ENCODE measurements at places on chromosomes 5 and 9. TPM values are rescaled to one million over a fixed set of nuclear protein-coding genes. Genes with fewer than 3 reads are reported as not detected.

The RMND5B gene
- total RNA-seq = 39.1 TPM

The FOXD4L3 gene
- total RNA-seq = not detected

The DEPDC1B gene
- total RNA-seq = 5.3 TPM

The TMEM215 gene
- total RNA-seq = 0.06 TPM

GRCh38 chr9:33227008-33227398, 13.0 kb upstream of the SPINK4 start:
- DNase-seq = no peak

GRCh38 chr5:82862711-82863110, 214.5 kb downstream of the TMEM167A start:
- DNase-seq = no peak

- DNase-seq = no peak
Observed at GRCh38 chr5:53446908-53447307, 33.5 kb upstream of the FST start.

GRCh38 chr5:88094403-88094802, 174.2 kb downstream of the TMEM161B start:
- DNase-seq = no peak

DNA sequence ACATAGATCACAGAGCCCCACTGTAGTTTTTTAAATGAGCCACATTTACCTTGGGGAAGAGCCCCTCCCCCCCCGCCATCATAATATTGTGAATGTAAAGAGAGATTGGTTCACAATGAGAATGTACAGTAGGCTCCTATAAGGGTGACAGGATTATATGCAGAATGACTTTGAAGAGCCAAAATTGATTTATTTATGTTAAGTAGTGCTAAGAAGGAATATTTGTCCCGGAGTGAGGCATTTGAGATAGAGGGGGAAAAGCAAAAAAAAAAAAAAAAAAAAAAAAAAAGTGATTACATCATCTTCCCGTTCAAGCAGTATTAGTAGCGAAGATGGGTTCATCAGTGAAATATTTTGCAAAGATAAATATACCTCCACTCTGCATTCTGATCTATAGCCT, 73.9 kb downstream of the PIK3R1 start:
- DNase-seq = no peak

DNA sequence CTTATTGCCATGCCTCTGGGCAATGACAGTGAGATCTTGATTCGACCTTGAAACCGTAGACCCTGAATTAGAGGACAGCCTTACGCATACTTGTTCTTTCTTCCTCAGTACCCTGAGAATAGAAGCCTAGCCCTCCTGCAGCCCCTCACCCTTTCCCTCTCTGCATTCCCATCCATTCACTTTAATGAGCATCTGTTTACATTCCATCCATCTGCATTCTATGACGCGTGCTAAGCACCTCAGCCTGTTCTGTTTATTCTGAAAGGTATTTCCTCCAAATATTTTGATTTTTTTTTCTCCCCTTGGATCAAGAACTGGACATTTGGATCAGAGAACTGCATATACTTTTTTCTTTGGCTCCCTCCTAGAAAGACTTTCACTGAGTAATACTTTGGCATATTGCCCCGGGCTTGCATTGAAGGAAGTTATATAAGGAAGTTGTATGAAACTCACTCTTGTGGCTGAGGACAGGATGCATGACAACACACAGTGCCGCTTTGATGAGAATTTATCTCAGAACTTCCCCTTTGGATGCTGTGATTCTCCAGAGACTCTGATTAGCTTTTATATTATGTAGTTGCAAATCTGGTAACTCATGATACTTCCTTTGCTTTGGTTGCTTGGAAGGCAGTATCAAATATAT, 15.7 kb downstream of the TMEM8B start:
- DNase-seq = peak; percentile 49

DNA sequence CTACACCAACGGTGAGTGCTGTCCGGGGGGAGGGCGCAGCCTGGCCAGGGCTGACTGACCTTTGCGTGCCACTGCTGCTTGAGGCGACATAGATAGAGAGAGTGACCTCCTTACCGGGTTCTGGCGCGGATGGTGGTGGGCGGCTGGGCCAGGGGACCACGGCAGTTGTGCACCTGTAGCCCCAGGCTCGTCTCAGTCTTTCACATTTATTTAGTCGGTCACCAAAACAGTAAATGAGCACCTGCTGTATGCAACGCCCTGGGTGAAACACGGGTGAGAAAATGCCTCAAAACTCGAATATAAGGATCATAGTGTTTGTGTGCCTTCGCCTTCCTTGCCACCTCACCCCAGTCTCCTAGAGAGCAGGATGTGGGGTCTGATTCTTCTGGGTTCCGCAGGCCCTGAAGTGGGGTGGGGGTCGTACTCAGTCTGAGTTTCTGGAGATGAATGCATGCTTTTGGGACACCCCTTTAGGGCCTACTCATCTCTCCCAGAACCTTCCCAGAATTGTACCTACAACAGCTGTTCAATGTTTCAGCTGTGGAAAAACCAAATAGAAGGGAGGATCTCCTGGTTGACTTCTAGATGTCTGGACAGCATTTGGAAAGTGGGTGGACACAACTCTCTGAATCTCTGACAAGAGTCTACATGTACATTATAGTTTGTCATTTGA, 714 bp downstream of the SEC24A start:
- no peak for DNase-seq

- no peak for DNase-seq
Observed at GRCh38 chr5:162956570-162956969, 480.8 kb upstream of the CCNG1 start.
